ENCODE measurements at places on chromosomes 3 and 15.

GRCh38 chr3:114155370-114155821 is 23.5 kb downstream of the DRD3 start:
- no peak for DNase-seq

GRCh38 chr3:63069806-63070475 is 194.7 kb upstream of the CADPS start:
- DNase-seq = no peak

GRCh38 chr3:157436583-157437291 is at the start of gene PTX3:
Gene PTX3, plus strand, starts transcription at chr3:157436850. Its CDS starts 84 bp downstream, at chr3:157436934.
- no peak for DNase-seq

DNA sequence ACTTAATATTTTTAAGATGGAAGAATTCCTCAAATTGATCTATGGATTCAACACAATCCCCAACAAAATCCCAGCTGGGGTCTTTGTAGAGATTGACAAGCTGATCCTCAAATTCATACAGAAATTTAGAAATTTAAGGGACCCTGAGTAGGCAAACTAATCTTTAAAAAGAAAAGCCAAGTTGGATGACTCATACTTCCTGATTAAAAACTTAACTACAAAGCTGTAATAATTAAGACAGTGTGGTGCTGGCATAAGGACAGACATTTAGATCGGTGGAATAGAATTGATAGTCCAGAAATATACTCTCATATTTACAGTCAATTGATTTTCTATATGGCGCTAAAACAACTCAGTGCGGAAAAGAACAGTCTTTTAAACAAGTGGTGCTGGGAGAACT is 11.6 kb downstream of the FAM162A start:
- DNase-seq = no peak

DNA sequence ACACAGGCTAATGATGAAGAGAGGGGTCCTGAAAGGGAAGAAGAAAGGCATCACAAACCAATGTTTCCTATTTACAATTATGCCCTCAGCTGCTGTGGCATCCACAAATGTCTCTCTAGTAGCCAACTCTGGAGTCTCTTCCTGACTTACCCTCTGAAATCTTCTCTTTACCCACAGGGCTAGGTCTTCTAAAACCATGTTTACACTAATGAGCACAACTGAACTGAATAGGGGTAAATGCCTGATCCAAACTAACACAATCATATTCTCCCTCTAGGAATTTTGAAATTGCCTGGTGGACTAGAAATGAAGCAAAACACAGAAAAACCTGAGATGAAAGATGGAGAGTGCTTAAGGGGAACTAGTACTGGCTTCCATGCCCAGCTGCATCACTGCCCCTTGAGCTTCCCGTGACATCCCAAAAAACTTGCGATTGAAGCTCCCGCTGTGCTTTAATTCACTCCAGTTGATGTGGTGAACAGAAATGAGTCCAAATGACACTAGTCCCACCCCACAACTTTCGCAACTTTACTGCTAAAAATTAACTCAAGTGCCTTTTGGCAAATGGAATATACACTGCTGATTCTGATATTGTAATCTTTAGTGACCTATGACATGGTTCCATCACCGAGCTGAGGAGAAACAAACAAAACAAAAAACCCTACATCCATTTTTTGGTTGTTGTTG is 32.8 kb downstream of the CFAP20DC start:
- no peak for DNase-seq

DNA sequence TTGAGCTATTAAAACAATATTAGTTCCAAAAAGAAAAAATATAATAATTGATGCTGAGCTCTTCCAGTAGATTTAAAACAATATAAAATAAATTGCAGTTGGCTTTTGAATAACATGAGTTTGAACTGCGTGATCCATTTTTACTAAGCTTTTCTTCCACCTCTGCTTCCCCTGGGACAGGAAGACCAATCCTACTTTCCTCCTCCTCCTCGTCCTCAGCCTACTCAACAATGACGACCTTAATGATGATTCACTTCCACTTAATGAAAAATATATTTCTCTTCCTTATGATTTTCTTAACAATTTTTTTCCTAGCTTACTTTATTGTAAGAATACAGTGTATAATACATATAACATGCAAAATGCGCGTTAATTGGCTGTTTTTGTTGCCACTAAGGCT is 78.9 kb upstream of the THRB start:
- no peak for DNase-seq

DNA sequence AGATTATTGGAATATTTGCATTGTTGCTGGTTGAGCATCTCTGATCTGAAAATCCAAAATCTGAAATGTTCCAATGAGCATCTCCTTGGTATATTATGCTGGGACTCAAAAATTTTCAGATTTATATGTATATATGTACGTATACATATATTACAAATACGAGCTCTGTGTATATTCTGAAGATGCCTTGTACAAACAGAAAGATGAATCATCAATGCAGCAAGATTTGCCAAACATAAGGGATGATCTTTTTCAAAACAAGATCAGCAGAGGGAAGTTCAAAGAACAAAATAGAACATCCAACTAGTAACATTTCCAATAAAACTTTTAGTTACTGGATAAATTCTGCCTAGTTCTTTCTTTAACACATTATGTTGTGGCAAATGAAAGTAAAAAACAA is 42.5 kb downstream of the HERC1 start:
- no peak for DNase-seq

- no peak for DNase-seq
These were observed 274.5 kb downstream of the NEK10 start for GRCh38 chr3:27094721-27095120.

- DNase-seq = no peak
These were observed 20.3 kb downstream of the XXYLT1 start for GRCh38 chr3:195250473-195251251.

DNA sequence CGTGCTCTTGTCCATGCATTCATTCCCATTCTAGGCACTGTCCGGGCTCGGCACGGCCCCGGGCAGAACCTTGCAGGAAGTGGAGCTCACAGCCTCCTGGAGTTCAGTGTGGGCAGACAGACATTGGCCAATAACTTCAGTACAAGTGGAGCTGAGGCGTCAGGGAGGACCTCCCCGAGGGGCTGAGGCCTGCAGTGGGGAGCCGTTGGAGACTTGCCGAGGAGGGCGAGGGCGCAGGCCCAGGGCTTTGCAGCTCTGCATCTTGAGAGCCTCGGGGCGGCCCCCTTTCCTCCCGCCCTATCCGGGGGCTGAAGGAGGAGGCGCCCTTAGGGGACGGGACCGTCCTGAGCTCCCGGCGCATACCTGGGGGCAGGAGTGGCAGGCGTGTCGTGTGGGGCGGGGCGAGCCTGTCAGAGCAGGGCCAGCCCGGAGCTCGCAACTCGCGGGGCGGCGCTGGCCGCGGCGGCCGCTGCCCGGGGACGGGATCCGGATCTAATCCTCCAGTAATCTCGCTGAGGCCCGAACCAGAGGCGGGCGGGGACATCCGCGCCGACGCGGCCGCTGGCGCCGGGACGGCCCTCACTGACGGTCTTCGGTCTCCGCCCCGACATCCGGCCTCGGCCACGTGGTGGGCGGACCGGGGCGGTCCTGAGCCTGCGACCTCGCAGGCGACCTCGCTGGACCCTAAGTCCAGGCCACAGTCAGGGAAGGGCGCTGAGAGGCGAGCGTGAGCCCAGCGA is at the start of gene ACY1:
Gene ACY1 (plus strand): TSS at position 698 of the 740 bp plus-strand sequence. CDS start 530 bp downstream, outside the sequence.
- DNase-seq = peak; percentile 86

DNA sequence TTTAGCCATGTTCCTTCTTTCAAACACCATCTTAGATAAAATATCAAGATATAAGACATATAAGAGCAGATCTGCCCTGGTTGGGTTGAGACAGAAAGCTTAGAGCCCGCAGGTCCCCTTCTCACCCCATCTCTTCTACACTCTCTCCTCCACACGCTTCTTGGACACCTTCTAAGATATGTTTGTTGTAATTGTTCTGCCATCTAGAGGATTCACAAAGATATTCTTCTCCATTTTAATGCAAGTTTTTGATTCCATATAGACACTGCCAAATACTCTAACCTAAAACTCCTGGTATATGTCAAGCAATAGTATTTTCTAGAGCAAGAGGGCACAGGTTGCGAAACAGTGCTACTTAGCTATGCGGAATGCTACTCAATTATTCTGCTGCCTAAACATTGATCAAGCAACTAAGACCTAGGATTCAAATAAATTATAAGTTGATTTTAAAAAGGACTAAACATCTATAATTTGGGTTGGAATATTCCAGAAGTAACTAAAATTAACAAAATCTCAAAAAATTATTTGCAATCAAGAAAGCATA is 6.8 kb downstream of the CHRM5 start:
- DNase-seq = no peak

DNA sequence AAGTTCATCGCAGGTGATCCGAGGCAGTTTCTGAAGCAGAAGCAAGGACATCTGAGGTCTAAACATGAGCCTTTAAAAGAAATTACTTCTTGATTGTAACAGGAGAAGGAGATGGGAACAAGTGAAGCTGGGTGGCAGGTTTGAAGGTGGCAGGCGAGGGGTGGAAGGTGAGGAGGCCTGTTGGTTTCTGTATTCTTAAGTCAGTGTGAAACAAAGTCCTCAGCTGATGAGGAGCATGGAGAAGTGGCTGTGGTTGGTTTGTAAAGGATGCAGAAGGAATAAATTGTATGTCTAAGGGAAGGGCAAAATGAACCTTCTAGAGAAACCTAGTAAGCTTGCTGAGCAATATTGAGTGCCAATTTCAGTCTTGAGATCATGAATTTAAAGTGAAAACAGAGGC is 298.8 kb downstream of the CHST2 start:
- DNase-seq = no peak

DNA sequence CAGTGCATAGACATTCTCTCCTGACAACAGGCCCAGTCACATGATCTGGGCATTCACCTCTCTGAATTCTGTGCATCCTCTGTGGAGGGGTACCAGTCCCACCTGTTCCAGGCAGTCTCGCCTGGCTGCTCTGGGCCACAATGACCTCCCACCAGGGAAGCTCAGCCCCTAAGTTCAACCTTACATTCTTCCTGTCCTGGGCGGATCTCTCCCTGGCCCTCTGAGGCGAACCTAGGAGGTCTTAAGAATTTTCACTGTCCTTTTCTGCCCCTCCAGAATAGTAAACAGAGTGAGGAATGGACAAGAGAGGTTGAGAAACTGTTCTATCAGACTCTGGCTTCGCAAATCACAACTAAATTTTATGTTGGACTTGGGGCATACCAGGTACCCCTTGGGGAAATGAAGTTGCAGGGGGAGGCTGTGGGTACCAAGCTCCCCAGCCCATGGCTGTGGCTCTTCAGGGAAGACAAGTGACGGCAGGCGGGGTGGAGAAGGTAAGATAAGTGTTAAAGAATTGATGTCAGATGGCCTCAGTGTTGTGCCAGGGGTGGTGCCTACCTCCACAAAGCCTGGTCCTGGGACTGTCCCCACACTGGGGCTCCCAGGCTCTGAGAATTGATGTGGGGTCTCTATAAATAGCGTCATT is 5.3 kb downstream of the SCN5A start:
- no peak for DNase-seq

DNA sequence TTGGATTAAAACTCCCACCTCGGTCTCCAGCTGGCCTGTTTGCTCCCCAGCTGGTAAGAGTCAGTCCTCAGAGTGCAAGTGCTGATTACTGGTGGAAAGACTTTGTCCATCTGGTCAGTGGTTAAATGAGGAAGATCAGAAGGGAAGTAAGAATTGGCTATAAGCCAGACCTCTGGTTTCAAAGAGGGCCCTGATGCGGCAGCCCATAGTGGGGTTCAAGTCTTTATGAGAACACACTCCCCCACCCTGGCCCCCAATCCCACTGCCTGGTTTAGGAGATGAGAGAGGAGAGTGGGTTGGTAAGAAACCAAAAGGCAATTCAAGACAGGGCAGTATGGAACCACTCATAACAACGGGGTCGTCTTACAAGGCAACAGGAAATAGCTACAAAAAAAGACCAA is 65.0 kb downstream of the FRMD4B start:
- DNase-seq = no peak

GRCh38 chr15:40287968-40288367 is 5.1 kb upstream of the ANKRD63 start:
- no peak for DNase-seq

DNA sequence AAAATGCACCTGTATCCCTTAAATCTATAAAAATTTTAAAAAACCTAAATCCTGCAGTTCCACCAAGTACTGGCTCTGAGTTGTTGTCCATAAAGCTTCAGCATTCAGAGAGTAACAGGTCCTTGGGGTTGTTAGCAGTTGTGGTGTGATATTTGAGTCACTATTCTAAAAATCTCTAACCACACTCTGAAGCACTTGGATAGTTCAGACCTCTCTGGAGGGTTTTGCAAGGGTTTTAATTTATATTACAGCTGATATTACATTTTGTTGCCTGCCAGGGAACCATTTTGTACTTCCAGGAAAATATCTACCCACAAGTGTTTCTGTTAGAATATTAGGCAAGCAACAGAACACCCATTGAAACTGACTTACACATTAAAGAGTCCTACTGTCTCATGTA is 255.6 kb downstream of the TBL1XR1 start:
- no peak for DNase-seq

DNA sequence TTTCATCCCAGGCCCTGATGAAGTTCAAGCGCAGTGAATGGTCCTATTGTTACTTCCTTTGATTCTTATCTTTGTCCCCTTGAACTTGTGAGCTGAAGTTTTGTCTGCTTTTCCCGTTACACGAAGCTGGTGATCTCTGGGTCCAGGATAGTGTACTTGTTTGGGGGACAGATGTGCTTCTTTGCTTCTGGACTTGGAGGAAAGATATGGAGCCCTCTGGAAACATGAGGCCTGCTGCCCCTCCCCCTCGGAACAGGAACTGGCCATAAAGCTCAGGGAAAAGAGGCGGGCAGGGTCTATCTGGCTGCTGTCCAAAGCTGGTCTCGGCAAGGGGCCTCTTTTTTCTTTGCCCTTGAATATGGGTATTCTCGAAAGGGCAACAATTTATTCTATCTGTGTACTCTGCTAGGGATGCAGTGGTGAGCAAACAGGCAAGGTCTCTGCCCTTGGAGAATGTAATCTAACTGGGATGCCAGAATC is 47.6 kb downstream of the IDH2 start:
- no peak for DNase-seq

DNA sequence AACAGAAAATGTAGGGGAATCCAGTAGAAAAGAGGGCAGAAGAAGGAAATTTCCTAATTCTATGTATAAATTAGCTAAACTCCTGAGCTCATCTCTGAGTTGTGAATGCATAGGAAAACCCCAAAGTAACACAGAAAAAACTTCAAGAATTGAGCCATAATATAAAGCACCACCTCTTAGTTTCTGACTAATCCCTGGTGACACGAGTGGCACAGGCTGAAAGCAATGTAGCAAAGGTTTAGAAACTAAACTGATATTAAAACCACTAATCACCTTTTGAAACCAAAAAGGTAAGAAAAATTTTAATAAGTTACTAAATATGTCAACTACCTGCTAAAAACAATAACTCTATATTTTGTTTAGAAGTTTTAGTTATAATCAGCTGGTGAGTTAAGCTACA is 255.6 kb upstream of the NECTIN3 start:
- DNase-seq = no peak

DNA sequence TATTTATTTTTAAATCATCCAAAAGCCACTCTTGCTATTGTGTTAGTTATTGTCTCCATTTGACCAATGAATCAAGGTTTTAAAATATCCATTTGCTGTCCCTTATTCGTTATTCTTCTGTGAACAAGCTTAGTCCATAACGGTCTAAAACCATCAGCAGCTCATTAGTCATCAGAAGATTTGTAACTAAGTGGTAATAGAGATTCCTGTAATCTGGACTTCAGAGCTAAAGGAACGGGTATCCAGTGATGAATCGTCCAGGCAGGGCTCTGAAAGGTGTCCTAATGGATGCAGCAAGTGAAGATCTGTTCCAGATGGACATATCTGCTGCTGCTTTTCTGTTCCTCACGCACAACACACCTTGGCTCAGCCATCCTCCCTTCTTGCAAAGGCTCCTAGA is 362.7 kb upstream of the CFAP20DC start:
- no peak for DNase-seq

- no peak for DNase-seq
These were observed 283.9 kb downstream of the MECOM start for GRCh38 chr3:169379496-169380090.

Data from prostate gland (tissue), 2 donors.